EL (cell line): ENCODE measurements at places on chromosomes 5 and 9.

DNA sequence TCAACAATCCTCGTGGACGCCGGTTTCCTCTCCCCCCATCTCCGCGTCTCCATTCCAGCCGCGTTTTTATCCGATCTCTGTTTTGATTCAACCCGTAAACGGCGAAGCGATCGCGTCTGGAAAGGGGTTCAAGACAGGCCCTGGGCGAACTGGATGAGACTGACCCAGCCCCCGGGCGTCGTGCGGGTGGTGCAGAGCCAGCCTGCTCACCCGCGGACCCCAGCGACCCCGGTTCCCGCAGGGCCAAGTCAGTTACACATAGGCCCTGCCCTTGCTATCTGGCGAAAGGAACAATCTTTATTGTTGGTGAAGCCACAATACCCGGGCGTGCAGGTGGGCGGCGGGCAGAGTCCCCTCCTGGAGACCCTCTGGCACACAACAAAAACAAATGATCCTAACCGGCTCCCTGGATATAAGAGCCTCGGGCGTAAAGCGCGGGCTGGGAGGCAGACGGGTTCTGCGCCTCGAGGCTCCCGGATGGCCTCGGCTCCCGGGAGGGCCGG lies 1.8 kb downstream of the TLX3 start:
- no peak for DNase-seq

GRCh38 chr5:161691911-161692310 lies 6.4 kb downstream of the GABRA6 start:
- DNase-seq = no peak

DNA sequence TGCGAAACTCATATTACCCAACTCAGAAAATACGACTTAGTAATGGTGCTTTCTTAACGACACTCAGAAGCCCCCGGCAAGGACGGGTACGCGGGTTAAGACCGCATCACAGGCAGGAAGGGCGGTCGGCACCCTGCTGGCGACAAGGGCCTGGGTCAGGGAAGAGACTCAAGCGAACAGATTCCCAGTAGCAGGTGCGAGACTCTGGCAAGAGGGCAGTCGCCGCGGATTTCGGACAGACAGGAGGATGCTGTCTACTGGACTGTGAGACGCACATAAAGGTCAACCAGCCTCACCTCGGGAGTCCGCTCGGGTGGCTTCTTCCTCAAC lies 398 bp downstream of the RAPGEF6 start:
- peak; percentile 69 for DNase-seq

DNA sequence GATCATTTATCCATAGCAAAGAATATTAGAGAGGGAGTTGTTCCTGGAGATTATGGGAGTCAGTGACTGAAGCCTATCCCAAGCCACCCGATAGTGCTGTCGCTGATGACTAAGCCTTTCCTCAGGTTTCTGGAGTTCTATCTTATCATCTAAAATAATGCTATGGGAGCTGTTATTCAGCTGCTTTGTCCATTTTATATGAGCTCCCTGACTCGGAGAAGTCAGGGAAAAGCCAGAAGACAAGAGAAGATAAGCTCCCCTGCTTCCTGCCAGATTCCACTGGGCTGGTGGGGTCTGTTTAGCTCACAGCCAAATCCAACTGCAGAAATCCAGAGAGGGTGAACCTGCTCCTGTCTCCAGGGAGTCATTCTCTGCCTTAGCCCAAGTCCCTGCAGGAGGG lies 148.2 kb downstream of the DROSHA start:
- DNase-seq = no peak

- DNase-seq = no peak
Observed at GRCh38 chr9:89037891-89038290, 46.6 kb downstream of the S1PR3 start.

DNA sequence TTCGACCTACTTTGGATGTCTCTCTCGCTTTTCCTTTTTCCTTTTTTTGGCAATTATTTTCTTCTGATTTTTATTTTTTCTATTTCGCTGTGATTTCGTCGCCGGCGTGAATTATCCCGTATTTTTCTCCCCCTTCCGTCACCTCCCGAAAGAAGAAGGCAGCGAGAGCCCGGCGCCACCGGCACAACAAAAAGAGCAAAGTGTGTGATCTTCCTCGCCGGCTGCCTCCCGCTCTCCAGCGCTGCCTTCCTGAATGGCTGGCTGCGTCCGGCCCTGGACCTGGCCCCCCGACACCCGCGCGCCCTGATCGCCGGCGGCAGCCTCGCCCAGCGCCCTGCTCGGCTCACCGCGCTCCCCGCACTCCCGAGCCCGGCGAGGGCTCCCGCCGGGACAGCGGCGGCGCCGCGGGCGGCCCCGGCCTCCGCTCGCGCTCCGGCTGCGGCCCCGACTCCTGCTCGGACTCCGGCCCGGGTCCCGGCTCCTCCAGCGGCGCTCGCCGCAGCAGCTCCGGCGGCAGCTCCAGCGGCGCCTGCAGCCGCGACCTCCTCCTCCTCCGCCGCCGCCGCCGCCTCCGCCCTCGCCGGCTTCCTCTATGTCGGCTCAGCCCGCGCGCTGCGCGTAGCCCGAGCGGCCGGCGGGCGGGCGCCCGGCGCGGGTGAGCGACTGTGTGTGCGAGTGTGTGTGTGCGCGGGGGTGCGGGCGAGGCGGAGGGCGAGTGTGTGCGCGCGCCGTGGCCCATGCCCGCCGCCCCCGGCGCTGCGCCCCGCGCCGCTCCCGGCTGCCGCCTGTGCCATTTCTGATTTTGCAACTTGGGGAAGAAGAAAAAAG lies 960 bp downstream of the NR2F1 start:
- DNase-seq = peak; percentile 73

DNA sequence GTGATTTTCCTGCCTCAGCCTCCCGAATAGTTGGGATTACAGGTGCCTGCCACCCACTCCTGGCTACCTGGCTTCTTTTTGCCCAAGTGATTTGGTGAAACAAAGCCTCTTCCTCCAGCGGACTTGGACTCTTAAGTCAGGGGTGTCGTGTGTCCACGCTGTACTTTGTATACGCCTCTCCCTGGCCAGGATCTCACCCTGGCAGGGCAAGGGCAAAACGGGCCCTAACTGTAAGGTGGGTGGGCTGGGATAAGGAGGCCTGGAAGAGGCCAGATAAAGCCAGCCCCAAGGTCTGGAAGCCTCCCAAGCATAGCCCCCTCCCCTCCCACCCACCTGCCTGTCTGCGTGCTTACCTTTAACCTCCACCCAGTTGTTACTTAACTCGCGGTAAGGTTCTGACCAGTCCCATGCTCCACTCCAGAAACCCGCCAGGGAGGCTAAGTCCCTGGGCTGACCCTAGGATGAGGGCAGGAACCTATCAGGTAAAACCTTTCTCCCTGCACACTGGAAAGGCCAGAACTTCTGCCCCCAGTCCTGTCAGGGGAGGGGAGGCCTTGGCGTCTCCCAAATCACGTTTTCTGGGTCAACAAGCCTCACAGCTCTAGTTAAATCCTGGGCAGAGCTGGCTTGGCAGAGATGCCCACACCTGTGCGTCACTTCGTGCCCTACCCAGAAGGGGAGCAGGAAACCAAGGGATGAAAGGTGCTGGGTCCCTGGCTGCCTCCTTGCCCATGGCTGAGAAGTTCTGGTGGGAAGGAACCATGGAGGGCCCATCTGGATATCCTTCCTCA lies 8.4 kb downstream of the CDK9 start:
- no peak for DNase-seq

DNA sequence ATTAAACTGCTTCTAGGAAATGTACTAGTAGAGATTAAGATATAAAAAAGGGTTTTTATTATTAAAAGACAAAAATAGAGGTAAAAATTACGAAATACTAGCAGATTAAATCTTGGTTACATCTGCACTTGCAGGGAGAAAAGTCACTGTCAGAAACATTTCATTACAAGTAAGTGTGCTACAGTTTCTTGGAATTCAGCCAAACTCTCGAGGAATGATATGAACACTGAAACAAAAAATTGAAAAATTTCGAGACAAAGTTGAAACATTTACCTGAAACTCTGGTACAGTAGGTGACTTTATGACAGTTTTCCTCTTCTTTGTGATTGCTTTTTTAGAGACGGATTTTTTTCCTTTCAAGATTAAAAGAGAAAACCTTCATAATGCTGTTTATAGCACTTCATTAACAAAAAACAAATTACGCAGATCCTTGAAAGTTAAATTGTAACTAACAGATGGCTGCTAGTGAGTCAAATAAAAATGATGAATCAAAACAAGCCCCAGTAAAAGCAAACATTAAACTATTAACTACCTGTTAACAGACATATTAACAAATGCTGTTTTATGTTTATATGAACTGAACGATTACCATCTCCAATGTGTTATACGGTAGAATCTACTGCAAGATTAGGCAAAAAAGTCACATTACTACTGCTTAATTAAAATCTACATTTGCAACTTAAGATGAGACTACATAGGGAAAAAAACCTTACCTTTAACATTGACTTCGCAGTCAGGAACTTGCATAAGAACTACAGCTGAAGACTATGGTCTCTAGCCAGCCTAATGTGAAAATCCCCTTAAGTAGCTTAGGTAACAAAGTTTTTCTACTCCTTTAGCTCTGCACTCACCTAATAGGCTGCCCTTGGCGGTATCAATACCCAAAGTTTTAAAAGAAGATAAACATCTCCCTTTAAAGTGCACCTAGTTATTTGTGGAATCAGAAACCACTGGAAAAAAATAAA lies 61.4 kb downstream of the RANBP6 start:
- DNase-seq = no peak

- DNase-seq = no peak
Observed at GRCh38 chr5:150211156-150212030, 21.5 kb downstream of the SLC6A7 start.

GRCh38 chr9:127458921-127459320 lies 7.6 kb downstream of the LRSAM1 start:
- no peak for DNase-seq

DNA sequence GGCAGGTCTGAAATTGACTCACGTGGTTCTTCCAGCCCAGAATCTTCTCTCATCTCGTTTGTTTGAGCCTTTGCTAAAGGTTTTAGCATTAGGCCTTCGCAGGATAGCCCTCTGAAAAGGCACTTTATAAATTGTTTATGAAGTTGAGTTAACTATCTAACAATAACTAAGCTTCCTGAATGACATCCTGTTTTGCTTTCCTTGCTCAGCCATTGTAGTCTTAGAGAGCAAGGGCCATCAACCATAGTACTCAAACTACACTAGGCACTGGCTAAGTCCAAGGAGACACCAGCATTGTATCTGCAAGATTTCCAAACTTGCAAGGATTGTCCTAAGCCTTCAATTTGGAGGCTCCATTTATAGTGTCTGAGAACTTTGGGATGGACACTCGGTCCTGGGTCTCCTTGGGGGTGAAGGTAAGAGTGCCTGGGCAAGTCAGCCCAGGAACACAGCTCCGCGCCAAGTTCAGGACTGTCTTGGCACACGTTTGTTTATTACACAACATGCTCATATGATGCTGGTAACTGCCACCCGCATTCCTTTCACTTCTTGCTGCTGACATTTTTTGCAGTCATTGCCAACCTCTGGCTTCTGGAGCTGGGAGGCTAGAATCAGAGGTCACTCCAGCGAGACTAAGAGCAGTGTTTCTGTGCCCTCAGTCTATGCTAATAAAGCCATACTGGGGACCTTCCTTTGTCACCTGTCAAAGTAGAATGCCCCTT lies 151.1 kb downstream of the ESM1 start:
- DNase-seq = no peak

DNA sequence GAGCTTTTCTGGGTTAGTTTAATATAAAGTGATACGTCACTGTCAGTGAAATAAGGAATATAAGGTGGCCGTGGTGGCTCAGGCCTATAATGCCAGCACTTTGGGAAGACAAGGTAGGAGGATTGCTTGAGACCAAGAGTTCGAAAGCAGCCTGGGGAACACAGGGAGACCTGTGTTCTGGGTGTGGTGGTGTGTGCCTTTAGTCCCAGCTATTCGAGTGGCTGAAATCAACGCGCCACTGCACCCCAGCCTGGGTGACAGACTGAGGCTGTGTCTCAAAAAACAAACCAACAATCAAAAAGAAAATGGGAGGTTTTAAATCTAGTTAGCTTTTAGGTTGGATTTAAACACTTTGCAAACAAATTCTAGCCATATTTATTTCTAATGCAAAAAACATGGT lies 53.1 kb downstream of the NSD1 start:
- no peak for DNase-seq

- peak; percentile 95 for DNase-seq
Observed at GRCh38 chr5:172443441-172444109, 10.8 kb downstream of the SH3PXD2B start.

DNA sequence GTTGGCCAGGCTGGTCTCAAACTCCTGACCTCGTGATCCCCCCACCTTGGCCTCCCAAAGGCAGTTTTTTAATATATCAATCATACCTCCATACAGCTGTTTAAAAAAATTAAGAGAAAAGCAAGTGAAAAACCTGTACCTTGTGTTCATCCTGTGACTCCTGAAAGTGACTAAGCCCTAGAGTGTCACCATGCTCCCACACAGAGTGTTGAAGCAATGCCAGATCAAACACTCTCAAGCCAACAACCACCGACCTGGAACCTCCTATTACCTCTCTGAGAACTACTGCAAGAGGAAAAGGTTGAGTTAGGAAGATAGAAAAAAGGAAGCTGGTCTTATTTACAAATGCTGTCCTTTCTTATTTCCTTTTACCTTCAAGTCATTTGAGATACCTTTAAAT lies 123.5 kb downstream of the RASEF start:
- DNase-seq = no peak

DNA sequence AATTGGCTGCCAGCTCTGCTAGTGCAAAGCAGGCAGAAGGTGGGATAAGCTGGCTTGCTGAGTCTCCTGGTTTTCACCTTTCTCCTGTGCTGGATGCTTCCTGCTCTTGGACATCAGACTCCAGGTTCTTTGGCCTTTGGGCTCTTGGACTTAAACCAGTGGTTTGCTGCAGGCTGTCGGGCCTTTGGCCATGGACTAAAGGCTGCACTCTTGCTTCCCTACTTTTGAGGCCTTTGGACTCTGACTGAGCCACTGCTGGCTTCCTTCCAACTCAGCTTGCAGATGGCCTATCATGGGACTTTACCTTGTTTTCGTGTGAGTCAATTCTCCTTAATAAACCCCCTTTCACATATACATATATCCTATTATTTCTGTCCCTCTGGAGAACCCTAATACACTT lies 1293.9 kb upstream of the CDH6 start:
- DNase-seq = no peak

DNA sequence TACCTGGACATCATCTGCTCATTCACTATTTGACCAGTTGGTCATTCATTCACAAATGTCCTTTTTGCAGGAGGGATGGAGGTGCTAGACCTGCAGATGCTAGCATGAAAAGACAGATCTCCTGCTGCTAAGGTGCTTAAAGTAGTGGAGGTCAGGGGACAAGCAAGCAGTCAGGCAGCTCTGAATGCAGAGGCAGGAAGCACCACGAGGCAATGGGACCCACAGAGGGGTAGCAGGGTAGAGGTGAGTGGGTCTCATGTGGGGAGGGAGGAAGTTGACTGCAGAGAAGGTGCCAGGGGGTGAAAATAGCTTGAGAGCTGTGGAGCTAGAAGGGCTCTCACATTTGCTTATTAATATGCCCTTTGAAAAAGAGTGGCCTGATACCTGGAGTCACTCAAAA lies 25.2 kb downstream of the FXN start:
- no peak for DNase-seq

DNA sequence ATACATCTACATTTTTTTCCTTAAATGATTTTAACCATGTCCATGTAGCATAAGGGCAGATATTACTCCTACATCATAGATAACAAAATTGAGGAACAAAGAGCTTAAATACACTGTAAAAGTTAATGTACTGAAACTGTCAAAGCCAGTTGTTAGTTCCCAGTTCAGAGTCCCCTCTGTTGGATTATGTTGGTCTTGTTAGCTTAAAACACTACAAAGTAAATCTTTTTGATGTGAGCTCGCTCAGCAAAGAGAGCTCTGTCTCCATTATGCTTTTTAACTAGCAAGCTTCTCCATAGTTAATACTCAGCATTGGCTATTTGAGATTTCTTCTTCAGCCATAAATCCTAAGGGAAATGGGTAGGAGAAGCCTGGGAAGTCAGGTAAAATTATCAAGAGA lies 149.1 kb downstream of the ADAMTS6 start:
- no peak for DNase-seq

GRCh38 chr5:79699763-79700400 lies 10.2 kb downstream of the CMYA5 start:
- no peak for DNase-seq
